ENCODE measurements at places on chromosomes 13 and 19.

DNA sequence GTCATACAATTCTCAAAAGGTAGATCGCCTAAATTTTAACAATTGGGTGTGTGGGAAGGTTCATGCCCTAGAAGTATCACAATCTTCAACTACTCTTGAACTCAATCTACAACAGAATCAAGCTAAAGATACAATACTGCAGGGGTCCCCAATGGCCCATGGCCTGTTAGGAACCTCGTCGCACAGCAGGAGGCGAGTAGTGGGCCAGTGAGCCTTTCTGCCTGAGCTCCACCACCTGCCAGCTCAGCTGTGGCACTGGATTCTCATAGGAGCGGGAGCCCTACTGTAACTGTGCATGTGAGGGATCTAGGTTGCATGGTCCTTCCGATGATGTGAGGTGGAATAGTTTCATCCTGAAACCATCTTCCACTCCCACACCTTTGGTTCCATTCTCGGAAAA lies 230.6 kb downstream of the KLF12 start:
- DNase-seq = no peak

GRCh38 chr13:26254583-26255111 lies 718 bp downstream of the CDK8 start:
- DNase-seq = no peak

- no peak for DNase-seq
These were observed 77.0 kb downstream of the ZNF536 start for GRCh38 chr19:30449078-30449590.

- no peak for DNase-seq
These were observed 392.5 kb downstream of the DIAPH3 start for GRCh38 chr13:59771272-59771671.

GRCh38 chr19:15576526-15577156 lies 38.4 kb upstream of the CYP4F8 start:
- no peak for DNase-seq

GRCh38 chr13:52787235-52787634 lies 47.6 kb upstream of the CNMD start:
- no peak for DNase-seq

- DNase-seq = no peak
These were observed 62.6 kb downstream of the MLLT1 start for GRCh38 chr19:6216996-6217751.

GRCh38 chr13:97502181-97502580 lies 68.2 kb downstream of the RAP2A start:
- DNase-seq = no peak

- DNase-seq = no peak
These were observed 174.3 kb downstream of the PTPRS start for GRCh38 chr19:5166262-5166661.

DNA sequence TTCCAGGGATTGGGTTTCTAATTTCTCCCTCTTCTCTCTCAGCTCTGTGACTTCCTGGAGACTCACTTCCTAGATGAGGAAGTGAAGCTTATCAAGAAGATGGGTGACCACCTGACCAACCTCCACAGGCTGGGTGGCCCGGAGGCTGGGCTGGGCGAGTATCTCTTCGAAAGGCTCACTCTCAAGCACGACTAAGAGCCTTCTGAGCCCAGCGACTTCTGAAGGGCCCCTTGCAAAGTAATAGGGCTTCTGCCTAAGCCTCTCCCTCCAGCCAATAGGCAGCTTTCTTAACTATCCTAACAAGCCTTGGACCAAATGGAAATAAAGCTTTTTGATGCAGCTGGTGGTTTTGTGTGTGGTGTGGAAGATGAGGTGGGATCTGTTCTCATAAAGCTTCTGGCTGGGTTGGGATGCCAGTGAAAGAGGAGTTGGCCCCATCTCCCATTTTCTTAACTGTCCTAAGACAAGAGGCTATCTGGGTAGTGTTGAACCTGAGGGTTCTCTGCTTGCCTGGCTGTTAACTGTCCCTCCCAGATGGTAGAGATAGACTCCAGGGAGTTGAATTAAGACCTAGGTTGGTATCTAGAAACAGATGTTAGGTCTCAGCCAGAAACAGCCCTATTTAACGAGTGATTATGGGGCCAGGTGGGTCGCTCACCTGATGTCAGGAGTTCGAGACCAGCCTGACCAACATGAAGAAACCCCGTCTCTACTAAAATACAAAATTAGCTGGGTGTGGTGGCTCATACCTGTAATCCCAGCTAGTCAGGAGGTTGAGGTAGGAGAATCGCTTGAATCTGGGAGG lies 1.6 kb downstream of the FTL start:
- DNase-seq = no peak

GRCh38 chr19:42606660-42607351 lies 12.1 kb upstream of the CEACAM8 start:
- peak; percentile 14 for DNase-seq

DNA sequence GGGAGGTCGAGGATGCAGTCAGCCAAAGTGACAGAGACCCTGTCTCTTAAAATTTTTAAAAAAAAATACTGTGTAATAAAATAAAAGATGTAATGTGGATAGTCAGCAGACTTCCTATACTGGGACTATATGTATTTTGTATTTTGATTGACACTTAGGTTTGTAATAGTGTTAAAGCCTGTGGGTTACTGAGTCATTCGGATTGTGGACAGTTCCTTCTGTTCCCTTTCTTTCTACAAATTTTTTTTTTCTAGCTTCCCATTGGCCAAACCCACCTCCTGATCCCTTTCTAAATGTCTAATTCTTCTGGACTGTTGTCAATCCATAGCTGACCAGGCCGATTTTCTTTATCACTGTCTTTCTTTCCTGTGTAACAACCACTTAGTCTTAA lies 108.0 kb downstream of the DNAJC3 start:
- no peak for DNase-seq

- no peak for DNase-seq
These were observed at the start of gene LAIR1 for GRCh38 chr19:54364775-54365257. LAIR1 (minus strand) TSS chr19:54364931; CDS start chr19:54364804, 127 bp downstream.

DNA sequence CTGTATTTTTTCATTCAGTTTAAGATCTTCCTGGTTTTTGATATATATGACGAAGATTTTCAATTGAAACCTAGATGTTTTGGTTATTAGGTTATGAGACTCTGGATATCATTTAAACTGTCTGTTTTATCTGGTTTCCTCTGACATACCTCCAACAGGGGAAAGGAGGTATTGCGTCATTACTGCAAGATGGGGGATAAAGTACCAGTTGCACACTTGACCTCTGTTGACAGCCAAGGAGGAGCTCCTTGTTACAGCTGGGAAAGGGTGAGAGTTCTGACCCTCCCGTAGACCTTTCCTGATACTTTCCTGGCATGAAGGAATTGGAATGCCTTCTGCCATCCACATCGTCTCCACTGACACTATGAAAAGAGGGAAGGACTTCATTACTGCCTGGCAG lies 82.0 kb upstream of the SHISA2 start:
- no peak for DNase-seq

GRCh38 chr19:21434516-21434915 lies 37.6 kb downstream of the ZNF493 start:
- DNase-seq = no peak

GRCh38 chr19:10769533-10770491 lies 51.9 kb downstream of the DNM2 start:
- no peak for DNase-seq

DNA sequence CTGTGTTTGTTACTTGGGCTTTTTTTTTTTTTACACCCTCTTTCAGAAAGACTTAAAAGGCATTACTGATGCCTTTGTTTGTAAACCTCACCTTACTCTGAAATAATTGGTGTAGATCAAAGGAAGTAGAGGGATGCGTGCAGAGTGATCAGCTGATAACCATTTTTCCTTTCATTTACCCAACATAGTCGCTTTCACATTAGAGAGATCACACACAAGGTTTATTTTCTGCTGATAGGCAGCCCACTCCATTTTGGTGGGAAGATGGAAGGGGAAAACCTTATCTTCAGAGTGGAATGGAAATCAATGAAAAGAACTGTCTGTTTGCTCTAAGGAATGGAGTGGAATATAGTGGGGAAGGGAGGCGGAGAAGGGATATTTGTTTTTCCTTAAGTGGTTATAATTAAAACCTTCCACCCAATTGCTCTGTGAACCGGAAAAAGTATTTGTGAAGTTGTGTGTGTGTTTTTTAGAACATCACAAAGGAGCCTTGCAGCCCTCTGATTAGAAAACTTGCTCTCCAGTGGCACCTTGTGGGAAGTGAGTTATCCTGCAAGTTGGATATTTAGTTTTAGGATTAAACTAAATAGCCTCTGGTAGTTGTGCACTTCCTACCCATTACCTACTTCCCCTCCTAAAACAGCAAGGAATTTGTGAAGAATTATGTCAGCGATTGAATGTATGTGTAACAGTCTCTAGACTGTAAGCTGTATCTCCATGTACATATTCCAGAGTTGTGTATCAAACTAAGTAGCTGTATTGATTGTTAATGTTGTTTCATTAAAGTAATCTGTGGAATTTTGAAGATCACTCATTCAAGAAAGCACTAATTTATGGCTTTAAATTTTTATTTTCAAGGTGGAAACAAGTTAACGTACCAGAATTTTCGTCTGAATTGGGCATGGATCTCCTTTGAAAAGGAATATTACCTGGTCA lies 76.8 kb downstream of the FREM2 start:
- DNase-seq = no peak

DNA sequence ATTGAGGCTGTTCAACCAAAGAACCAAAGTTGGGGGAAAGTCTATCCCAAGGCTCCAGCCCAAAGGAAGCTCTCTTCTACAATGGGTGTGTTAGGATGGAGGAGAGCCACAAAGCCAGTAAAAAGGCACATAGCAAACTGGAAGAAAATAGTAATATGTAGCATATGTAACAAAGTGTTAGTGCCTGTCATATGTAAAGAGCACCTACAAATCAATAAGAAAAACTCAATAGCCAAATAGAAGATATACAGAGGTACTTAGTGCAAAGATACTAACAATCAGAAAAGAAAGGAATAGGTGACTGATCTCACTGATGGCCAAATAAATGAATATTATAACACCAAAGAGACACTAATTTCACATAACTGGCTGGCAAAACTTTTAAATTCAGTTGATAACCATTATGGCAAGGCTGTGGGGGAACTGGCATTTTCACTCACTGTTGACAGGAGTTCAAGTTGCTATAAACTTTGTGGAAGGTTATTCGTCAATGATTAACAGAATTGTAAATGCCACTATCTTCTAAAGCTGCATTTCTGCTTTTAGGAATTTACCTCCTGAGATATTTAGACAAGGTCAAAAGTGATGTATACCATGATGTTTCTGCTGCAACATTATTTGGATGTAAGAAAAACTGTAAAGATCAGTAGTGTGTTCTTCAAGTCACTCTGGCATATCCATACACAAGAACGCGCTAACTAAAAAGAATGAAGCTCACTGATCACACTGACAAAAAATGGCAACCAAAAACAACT lies 110.8 kb downstream of the GNG7 start:
- no peak for DNase-seq

- DNase-seq = no peak
These were observed 19.4 kb downstream of the ACTN4 start for GRCh38 chr19:38666663-38667511.

DNA sequence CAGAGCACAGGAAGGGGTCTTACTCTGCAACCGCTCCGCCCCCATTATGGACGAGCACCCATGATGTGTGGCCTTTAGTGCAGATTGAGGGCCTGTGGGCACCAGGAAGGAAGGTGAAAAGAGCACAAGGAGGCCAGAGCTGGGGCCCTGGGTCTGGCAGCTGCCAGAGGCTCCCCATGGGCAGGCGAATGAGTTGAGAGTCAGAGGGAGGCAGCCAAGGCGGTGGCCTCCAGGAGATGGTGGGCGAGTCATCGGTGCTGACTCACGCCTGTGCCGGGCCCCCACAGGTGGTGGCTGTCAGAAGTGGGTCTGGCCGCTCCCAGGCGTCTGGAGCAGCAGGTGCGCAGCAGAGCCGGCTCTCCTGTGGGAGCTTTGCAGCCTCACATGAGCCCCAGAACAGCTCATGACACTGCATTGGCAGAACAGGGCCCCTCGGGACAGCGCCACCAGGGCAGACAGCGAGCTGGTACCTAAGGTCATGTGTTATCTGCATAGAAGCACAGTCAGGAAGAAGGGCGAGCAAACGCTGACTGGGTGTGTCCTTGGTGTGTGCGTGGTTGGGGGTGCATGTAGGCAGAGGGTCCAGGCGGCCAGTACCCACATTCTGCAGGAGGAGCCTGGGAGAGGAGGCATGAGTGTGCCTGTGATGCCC lies 68.8 kb downstream of the CHST8 start:
- no peak for DNase-seq

GRCh38 chr19:30738047-30738446 lies 365.9 kb downstream of the ZNF536 start:
- DNase-seq = no peak

DNA sequence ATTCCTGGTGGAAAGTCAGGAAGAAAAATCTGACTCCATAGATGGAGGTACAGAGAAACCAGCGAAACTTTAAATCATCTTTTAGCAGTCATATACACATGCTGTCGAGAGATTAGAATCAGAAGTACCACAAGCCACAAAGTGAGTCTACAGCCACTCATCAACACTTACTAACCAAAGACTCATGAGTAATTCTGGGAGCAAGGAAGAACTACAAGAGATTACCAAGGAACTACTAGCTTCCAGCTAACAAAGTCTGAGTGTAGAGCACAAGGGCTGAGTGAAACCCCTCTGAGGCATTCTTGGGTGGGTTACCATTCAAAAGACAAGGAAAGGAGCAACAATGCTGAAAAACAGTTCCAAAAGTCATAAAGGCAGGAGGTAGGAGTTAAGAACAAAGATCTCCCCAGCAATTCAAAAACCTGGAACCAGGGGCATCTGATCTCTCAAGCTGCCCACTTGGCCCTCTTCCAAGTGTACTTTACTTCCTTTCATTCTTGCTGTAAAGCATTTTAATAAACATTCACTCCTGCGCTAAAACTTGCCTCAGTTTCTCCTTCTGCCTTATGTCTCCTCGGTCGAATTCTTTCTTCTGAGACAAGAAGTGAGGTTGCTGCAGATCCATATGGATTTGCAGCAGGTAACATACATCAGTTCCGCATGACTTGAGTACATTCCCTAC lies 13.0 kb downstream of the RBM26 start:
- DNase-seq = no peak

DNA sequence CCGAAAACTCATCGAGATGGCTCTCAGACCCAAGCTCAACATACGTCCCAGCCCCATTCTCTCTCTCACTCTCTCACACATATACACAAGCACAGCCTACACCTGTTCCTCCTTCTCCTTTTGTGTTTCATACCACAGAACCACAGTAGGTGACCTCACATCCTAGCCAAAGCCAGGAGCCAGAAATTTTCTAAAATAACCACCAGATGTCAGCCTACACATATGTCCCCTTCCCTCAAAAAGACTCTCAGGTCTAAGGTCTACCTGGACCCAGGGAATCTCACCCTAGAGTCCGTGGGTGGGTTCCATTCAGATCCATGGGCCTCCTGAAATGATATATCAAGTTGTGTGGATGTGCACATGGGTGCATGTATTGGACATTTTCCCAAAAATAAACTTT lies 104.2 kb upstream of the IPO5 start:
- no peak for DNase-seq
